Activated CD4-positive, alpha-beta T cell treated with anti-CD3 and anti-CD28 coated beads, Interleukin-2, amount 10 ng/mL, durations not matched to agents 7 days and 5 days (primary cell): ENCODE measurements at places on chromosomes 16 and 17.
A peak's percentile ranks its signal among the peaks of the same experiment; 100 is the strongest.

- DNase-seq, result no peak
Measured at GRCh38 chr16:72848759-72849664, 198.9 kb downstream of the ZFHX3 start.

GRCh38 chr17:78645421-78646295 is 68.5 kb upstream of the DNAH17 start:
- DNase-seq, result peak; percentile 62

DNA sequence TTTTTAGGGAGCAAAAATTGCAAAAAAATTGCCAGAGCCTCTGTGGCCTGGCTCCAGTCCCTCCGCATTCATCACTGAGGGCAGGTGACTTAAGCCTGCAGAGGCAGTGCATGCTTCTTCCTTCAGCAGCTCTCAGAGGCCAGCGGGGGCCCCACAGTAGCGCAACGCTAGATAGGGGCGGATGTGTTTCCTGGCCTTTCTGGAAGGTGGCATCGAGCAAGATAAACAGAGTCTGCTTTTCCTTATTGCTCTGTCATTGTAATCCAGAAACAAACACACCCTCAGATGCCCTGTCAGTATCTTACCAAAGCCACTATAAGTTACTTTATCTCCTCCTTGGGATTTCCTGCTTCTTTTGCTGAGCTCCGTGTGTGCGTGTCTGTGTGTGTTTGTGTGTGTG is 75.5 kb upstream of the IRX6 start:
- DNase-seq, result peak; percentile 12

- DNase-seq, result no peak
Measured at GRCh38 chr16:24755201-24755874, 25.9 kb downstream of the TNRC6A start.

DNA sequence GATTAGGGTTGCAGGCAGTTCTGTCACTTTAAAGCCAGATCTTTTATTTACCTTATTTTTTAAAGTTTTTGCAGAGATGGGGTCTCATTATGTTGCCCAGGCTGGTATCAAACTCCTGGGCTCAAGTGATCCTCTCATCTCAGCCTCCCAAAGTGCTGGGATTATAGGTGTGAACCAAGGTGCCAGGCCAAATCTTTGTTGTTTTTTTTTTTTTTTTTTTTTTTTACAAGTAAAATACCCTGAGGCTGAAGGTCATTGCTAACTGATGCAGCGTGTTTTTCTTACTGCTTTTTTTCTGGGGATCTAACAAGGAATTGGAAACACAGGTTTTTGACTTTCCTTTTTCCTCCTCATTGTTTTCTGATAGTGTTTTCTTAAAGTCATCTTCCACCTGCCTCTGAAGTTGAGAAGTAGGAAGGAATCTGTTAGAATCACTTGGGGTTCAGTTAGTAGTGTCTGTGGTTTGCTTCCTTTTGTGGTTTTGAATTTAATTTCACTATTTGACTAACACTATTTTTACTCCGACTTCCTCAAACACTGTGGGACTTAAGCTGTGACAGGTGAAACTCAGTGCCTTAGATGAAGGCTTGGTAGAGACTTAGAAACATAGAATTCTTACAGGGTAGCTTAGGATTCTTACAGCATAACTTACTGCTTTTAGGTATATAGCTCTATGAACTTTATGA is 22.2 kb downstream of the CLTC start:
- DNase-seq, result peak; percentile 32
